ENCODE measurements at places on chromosomes 1 and 21.

DNA sequence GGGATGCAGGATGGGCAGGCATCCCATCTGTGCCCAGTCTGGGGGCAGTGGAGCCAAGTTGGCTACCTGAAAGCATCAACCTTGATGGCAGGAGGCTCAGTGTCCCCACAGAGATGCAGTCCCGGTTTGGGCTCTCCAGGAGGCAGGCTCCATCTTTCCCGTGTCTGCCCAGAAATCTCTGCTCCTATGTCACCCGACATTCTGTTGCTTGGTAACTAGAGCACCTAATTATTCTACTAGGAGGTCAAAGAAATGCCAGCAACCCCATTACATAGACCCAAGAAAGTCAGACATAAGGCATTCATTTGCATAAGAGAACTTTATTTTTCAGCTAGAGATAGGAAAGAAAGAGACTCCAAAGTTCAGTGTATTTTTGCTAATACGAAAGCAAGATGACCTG lies 100.3 kb upstream of the BACE2 start:
- DNase-seq = no peak

DNA sequence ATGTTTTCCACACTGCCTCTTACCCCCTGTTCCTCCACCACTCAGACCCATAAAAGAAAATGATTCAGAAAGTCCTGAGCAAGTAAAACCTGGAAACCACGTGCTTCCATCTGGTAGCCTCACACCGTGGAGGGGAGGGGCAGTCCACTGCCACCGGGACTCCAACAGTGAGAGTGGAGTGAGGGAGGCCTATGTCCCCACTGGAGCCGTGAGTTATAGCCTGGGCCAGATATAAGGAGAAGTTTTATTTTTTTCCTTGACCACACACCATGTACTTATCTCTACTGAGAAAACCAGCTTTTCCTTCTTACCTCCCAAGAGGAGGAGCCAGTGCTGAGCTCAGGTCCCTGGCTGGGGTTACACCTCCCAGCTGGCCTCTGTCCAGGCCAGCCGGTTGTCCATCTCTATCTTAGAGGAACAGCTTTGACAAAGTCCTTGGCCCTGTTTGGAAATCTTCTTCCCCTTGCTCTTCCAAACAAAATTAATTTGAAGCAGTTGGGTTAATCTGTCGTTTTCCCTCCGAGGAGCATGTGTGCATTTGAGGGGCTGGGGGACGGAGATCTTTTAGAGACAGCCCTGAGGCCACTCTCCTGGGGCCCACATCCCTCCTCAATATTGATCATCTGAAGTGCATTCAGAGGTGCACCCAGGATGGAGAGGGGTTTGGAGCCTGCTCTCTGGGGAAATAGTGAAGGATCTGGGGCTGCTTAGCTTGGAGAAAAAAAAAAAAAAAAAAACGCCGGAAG lies 49.1 kb upstream of the SERBP1 start:
- DNase-seq = no peak

DNA sequence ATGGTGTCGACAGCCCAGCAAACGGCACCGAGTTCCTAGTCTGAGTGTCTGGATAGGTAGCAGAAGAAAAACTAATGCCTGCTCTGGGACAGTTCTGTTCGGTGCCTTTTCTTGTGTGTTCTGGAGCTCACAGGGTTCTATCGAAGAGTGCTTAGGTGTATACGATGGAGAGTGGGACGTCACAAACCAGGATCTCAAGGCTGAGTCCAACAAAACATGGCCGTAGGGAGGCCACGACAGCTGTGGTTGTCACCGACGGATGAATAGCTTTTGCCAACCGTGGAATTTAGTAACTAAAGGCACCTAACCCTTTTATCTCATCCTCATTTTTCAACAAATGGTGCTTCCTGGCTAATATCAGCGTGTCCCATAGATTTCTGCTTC lies 635 bp upstream of the SYNJ1 start:
- DNase-seq = no peak

- no peak for DNase-seq
Observed at GRCh38 chr1:220974431-220974830, 95.2 kb downstream of the HLX start.

- no peak for DNase-seq
Observed at GRCh38 chr1:61992257-61992656, 202.4 kb upstream of the L1TD1 start.

- DNase-seq = peak; percentile 23
Observed at GRCh38 chr1:12594966-12595756, 22.8 kb downstream of the DHRS3 start.

DNA sequence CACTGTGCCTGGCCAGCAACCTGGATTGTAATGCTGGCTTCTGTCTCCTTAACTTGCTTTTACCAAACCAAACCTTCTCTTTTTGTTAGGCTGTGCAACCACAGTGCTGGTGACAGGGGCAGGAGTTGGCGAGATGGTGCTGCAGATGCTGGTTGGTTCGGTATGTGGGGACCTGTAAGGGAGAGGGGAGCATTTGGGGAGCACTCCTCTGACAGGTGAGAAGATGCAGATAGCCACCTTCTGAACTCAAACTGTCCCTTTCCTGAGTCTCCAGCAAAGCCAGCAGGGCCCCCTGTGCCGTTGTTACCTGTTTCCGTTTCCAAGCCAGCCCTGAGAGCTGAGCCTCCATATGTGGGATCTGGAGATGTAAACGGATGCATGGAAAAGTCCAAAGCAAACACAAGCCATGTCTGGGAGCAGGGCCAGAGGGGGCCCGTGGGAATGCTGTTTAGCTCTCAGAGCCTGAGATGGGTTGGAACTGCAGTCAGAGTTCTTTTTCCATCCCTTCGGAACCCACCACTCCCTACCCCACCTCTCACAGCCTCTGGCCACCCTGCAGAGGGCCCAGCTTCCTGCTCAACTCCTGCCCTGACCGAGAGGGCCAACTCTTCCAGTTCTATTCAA lies 34.0 kb downstream of the ELK4 start:
- DNase-seq = no peak

GRCh38 chr1:150613061-150613920 lies 16.1 kb downstream of the ENSA start:
- DNase-seq = no peak

GRCh38 chr1:94058766-94059165 lies 62.2 kb downstream of the ABCA4 start:
- DNase-seq = no peak

- no peak for DNase-seq
Observed at GRCh38 chr1:162178432-162178831, 108.9 kb downstream of the NOS1AP start.

DNA sequence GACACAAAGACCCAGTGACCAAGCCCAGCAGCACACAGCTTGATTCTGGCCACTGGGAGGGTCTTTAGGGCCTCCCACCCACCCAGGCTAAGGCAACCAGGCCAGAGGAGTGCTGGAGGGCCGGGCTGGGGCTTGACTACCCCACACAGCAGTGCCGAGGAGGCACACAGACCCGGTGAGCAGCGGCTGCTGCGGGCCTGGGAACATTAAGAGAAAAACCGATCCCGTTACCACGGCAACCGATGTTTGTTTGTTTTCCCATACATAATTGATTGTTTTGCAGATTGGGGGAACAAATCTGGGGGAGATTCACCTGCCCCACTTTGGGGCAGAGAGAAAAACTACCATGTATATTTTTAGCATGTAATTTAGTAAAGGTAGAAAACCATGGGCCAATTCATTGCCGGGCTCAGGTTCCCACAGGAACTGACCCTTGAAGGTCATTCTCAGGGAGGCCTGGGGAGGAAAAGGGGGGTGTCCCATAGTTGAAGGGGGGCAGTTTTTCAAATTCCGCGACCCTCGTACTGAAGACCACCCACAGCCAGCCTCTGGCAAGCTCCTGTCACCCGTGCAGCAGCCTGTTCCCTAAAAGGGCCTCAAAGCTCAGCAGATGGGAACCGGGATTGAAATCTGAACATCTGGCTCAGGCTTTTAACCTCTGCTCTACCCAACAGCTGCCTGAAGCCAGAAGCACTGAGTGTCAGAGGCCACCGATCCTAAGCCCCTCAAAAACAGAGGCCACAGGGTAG lies 35.3 kb downstream of the CHD5 start:
- no peak for DNase-seq

- no peak for DNase-seq
Observed at GRCh38 chr1:25232866-25233784, 823 bp upstream of the SYF2 start.

DNA sequence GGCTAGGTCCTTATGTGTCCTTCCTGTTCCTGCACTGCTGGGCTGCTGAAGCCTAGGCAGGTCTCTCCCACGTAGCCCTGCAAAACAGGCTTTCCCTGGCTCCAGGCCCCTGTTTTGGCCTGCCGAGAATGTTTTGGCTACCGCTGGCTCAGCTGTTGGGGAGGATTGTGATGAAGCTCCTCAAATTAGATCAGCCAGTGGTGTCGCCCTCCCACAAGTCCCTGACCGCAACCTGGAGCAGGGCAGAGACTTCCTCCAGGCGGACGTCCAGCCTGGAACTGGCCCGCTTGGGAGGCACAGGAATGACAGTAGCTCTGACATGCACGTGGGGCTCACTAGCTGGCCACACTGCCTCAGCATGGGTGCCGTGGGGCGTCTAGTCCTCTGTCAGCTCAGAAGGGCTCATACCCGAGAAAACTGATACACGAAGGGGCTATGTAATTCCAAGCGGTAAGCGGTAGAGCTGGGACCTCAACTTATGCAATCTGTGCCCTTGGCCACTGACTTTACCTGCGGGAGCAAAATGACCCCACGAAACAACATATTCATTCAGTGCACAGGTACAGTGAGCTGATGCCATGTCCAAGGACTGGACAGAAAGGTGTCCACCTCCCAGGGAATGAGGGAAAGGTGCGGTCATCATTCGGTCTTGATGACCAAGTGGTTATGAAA lies 26.6 kb downstream of the DHRS3 start:
- no peak for DNase-seq

- no peak for DNase-seq
Observed at GRCh38 chr1:34925730-34926129, 3.7 kb downstream of the DLGAP3 start.

DNA sequence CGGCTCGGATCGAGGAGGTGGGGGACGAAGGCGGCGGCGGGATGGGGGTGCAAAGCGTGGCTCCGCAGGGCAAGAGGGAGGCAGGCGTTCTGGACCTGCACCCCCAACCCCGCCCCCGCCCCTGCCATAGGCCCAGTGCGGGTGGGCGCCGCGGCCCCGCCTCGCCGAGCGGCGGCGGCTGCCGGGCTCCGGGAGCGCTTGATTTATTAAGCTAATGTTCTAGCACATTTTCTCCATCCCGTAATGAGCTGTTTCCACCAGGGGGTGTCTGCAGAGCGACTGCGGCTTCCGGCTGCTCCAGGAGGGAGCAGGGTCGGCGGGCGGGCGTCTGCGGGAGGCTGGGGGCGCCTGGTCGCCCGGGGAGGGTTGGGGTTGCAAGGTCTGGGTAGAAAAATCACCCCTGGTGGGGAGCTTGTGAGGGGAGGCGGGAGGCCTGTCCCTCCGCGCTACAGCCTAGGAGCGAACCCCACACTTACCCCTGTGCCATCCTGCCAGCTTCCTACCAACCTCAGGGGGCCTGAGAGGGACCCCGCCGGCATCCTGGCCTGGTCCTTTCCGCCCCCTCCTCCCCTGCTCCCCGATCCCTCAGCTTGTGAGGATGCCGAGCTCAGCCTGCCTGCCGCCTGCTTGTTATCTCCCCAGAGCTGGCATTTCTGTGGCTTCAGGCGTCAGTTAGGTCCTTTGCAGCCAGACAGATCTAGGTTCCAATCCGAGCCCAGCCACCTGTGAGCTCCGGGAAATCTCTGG lies 48.5 kb upstream of the ACOT11 start:
- no peak for DNase-seq

- DNase-seq = no peak
Observed at GRCh38 chr1:227543283-227544066, 19.9 kb upstream of the ZNF678 start.

- DNase-seq = no peak
Observed at GRCh38 chr1:54340878-54341277, 65.3 kb downstream of the SSBP3 start.

DNA sequence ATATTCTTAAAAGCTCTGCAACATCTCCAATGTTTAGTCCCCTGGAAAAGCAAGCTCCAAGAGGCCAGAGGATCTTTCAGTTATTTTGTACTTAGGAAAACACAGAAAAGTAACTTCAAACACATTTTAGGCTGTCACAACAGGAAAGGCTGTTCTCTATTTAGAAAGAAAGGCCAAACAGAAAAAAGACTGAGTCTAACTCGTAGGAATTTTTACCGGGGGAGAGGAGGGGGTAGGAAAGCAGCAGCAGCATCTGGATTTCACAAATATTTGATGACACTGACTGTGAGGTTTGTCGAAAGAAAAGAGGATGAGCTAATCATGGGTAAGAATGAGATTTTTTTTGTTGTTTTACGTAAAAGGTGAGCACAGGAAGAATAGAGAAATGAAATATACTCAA lies 107.1 kb downstream of the EIF4G3 start:
- DNase-seq = no peak

GRCh38 chr1:179866616-179867015 lies 11.0 kb downstream of the TOR1AIP2 start:
- no peak for DNase-seq

DNA sequence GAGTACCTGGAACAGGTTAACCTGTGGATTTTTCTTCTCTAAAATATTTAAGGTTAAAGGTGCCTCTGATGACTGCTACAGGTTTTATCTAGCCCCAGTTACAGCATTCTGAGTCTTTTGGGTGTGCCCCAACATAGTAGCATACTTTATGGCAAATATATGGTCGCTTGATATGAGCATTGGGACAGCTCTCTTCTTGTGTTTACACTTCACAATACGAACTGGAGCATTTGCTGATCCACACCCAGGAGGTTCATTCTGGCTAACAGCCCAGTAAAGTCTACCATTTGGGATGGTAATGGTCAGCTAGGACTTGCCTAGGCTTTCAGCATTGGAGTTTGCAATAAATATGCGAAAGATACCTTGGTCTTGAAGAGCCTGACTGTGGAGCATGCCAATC lies 101.3 kb downstream of the DISP1 start:
- DNase-seq = no peak

DNA sequence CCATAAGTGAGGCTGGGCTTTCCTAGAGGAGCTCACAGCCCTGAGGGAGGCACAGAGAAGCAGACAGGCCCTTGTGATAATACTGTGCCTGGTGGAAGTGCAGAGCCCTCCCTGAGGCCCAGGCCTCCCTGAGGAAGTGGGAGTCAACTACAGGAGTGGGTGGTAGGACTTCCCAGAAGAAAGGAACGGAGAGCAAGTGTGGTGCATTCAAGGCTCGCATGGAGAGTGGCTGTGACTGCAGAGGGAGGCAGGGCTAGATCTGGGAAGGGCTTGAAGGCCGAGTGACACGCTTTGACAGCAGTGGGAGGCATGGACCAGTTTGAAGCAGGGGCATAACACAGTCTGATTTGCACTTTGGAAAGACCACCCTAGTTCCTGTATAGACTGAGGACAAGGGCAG lies 37.3 kb downstream of the AZIN2 start:
- DNase-seq = no peak

- no peak for DNase-seq
Observed at GRCh38 chr1:198176179-198176578, 19.4 kb downstream of the NEK7 start.

Data from stimulated activated CD4-positive, alpha-beta T cell treated with anti-CD3 and anti-CD28 coated beads, Interleukin-15, amount 100 ng/mL, for 1 hour (primary cell).